G401 (cell line): ENCODE measurements at places on chromosomes 2 and 18.

- no peak for DNase-seq
Observed at GRCh38 chr18:29041976-29042375, 865.0 kb upstream of the CDH2 start.

- DNase-seq, result no peak
Observed at GRCh38 chr2:137123226-137123625, 357.9 kb downstream of the THSD7B start.

GRCh38 chr18:7946734-7947377 lies 379.7 kb downstream of the PTPRM start:
- peak; percentile 11 for DNase-seq

DNA sequence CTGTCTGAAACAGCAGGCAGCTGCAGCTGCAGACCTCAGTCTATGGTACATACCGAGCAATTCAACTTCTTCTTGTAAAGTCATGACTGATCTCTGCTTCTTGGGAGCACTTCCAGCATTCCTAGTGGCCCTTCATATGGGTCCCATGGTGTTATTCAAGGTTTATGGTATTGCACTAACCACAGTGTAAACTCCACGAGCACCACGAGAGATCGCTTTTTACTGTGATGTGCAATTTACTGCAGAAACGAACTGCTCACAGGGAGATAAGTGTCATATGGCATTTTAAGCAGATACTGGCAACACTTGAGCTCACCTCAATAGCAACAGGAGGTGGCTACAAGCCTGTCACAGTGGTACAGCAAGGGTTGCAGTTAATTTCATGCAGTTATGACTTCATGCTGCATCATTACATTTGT lies 38.6 kb upstream of the SH3BP4 start:
- no peak for DNase-seq

DNA sequence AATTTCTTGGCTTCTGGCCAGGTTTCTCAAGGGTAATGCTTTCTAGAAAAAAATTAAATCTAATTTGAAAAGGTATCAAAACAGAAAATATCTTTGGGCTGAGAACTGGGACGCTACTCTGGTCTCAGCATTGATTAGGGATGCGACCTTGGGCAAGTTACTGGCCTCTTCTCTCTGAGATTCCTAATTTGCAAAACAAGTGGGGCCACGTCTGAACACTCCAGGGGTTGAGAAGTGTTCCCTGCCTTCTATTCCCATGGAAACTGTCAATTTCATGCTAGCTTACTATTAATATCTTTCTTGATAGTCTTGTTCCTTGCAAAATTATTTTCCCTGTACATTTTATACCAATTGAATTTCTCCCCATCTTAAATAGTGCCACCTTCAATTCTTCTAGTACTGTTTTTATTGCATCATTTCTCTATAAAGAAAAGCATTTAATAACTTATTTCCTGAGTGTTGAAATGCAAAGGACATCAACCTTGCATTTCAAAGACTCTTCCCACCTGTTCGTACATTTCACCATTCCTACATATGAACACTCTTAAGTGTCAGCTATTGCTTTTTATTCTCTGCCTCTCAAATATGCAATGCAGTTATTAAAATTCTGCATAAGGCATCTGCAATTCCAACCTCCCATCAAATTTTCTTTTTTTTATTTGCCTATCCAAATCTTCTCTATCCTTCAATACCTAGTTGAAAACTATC lies 118.3 kb upstream of the DSEL start:
- DNase-seq, result no peak

GRCh38 chr18:3660739-3661515 lies 211.0 kb downstream of the TGIF1 start:
- DNase-seq, result no peak

- no peak for DNase-seq
Observed at GRCh38 chr2:127106457-127106990, 430 bp downstream of the BIN1 start.

GRCh38 chr2:134399096-134399495 lies 145.2 kb downstream of the MGAT5 start:
- DNase-seq, result no peak

DNA sequence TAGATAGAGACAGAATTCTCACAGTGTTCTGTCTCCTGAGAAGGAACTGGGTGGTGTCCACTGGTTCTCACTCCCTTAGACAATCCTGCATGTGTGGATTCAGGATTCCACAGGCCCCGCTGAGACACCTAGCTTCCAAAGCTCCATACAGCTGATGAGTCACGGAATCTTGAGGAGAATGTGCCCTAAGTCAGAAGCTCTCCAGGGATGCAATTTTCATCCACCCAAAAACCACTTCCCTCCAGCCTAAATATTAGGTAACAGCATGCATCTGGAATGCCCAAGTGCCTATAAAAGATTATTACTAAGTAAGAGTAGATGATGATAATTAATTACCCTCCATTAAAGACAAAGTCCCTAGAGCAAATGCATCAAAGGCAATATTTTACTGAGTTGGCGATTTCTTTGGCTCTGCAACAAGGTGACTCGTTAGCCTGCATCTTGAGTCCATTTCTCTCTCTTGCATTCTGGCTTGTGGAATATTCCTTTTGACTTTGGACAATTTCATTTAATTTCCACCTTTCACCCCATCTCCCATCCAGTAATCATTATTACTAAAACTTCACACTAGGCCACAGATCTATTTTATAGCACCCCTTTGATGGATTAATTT lies 475.1 kb downstream of the TNS1 start:
- no peak for DNase-seq

DNA sequence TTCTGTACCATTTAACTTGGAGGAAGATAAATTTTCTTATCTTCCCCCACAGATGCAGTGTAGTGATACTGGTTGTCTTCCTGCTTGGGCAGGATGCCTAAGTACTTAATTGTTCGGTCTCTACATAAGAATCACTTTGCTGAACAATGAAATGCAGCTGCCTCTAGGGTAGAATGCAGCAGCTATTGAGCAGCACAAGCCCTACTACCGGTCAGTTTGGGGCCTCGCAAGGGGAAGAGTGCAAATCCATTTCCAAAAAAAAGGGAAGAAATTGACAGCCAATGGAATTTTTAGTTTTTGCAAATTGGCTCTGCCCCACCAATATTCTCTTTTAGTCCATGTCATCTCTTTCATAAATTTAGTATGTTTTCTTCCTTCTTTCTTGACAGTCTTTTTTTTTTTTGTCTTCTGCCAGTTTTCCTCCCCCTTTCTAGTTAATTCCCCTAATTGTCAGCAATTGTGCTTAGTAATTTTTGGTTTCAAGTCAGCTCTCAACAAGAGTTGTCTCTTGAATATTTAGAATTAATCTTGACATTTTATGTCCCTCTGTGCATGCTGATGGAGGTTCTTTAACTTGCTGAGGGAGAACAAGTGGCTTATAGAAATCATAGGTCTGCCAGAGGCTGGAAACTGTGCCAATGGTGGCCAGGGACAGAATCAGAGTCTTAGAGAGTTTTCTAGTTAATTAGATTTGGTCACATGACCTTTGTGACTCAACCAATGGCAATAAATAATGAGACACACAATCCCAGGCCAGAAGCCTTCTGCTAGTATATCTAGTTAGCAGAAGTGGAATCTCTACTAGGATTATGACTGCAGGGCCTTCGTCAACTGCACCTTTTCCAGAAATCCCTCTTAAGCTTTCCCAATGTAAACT lies 270.0 kb downstream of the CTNNA2 start:
- no peak for DNase-seq

- DNase-seq, result no peak
Observed at GRCh38 chr18:58699551-58699950, 28.3 kb downstream of the MALT1 start.
